ENCODE measurements at places on chromosomes 1 and 21.

DNA sequence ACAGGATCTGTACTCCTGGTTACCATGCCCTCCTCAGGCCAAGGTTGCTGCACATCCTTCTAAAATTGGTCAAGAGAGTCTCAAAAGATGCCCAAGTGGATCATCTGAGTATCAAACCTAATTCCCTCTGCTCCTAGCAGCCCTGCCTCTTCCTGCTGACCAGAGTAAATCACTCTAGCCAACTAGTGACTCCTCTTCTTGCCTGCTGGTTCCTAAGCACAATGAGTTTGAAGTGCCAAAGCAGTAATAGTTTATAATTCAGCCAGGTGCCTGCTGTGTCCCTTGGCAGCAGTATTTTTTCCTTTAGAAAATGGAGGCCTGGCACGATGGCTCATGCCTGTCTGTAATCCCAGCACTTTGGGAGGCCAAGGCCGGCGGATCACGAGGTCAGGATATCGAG lies 137.9 kb upstream of the CAMK1G start:
- peaks cover 8% of the 10 kb centered on the region for H3K27me3 ChIP-seq
- DNase-seq, result no peak
- H3K4me3 ChIP-seq, result no peak overlapping the region
- no peak overlapping the region for H3K27ac ChIP-seq
- H3K4me1 ChIP-seq, result no peaks in the 10 kb centered on the region

DNA sequence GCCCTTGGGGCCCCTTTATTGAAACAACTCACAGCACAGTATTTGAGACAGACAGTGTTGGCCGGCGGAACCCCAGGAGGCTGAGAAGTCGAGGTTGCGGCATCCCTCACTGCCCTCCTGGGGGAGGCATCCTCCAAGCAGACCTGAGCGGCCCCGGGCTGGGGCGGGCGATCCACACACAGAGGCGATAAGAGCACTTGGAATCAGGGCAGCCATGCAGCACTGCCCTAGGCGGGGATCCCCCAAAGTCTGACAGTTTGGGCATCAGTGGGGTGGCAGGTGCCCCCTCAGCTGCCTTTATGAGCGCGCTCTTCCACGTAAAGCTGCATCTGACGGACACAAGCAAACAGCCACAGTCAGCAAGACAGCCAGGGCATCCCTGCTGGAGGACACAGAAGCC lies 6.5 kb downstream of the MAD2L2 start:
- H3K36me3 ChIP-seq, result peaks cover 19% of the 10 kb centered on the region
- H3K27ac ChIP-seq, result no peak overlapping the region
- no peak overlapping the region for H3K4me3 ChIP-seq
- H3K4me1 ChIP-seq, result peaks cover 2% of the 10 kb centered on the region
- no peak for DNase-seq
- H3K27me3 ChIP-seq, result no peaks in the 10 kb centered on the region

DNA sequence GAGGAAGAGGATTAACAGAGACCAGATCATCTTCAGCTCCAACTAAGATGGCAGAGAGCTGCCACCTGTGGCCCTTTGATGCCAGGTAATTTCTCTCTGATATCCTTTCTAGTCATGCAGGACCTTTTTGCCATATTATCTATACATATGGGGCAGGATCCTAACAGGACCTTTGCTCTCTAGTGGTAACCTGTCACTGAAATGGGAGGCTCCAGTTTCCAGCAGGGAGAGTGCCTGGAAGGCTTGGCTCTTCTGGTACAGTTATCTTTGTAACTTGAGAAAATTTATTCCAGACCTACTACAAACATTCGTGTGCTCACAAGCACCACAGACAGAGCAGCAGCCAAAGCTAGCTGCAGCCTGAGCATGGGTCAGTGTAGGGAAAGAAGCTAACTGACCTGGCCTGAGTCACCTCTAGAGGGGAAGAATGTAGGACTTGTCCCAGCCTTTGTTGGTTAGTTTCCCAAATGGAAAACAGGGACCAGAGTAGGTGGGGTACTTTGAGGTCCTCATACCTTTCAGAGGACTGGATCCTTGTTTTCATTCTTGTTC lies 86.5 kb upstream of the MACF1 start:
- no peak for DNase-seq
- no peak overlapping the region for H3K4me3 ChIP-seq
- no peaks in the 10 kb centered on the region for H3K36me3 ChIP-seq
- H3K27me3 ChIP-seq, result no peaks in the 10 kb centered on the region

GRCh38 chr1:68197461-68197860 lies 34.9 kb downstream of the WLS start:
- no peak overlapping the region for H3K4me3 ChIP-seq
- no peak overlapping the region for H3K27ac ChIP-seq
- H3K36me3 ChIP-seq, result no peaks in the 10 kb centered on the region
- no peaks in the 10 kb centered on the region for H3K4me1 ChIP-seq
- H3K27me3 ChIP-seq, result no peaks in the 10 kb centered on the region

DNA sequence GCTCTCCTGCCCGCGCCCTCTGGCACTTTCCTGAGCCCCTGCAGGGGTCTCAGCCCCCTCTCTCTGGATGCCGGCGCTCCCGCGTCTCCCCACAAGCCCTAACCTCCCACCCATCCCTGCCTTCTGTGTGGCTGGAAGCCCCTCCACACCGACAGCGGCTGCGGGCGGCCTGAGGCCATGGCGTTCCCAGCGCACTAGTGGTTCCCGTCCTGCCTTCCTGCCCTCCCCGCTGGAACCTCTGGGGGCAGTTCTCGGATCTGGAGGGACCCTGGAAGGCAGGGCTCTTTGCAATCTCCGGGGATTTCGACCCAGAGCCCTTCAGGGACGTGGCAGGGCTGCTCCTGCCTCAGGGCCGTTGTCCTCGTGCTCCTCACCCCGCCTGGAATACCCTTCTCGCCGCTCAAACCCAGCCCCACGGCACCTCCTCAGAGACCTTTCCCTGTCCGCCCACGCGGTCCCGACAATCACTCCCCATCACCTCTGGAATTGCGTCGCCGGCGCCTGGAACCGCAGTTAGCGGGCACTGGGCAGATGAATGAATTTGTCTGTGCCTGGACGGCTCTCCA lies 493 bp upstream of the ESPN start:
- peaks cover 1% of the 10 kb centered on the region for H3K36me3 ChIP-seq
- peaks cover 7% of the 10 kb centered on the region for H3K4me1 ChIP-seq
- peaks cover 76% of the 10 kb centered on the region for H3K27me3 ChIP-seq
- no peak for DNase-seq
- no peak overlapping the region for H3K27ac ChIP-seq

- H3K4me3 ChIP-seq, result no peak overlapping the region
- no peak for DNase-seq
- no peaks in the 10 kb centered on the region for H3K36me3 ChIP-seq
- no peaks in the 10 kb centered on the region for H3K4me1 ChIP-seq
- no peak overlapping the region for H3K27ac ChIP-seq
Observed at GRCh38 chr21:29501451-29501850, 202.7 kb downstream of the BACH1 start.

- H3K36me3 ChIP-seq, result no peaks in the 10 kb centered on the region
- H3K27me3 ChIP-seq, result no peaks in the 10 kb centered on the region
Observed at GRCh38 chr1:79903321-79903720, 896.8 kb upstream of the ADGRL4 start.

DNA sequence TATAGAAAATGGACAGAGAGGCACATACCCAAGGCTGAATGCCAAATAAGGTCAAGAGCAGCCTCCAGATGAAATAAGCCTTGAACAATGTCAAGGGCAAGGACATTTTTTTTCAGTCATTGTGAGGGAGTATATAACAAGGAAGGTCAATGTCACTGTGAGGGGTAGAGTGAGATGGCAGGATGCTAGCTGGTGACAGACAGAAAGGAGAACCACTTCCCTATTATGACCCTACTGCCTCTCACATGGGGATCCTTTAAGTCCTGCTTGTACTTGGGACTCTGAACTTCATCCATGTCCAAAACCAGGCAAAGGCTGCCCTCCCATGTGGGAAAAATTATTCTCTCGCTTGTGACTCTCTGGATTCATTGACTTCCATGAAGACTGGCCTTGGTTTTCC lies 119.5 kb upstream of the COA6 start:
- no peak for DNase-seq
- H3K4me1 ChIP-seq, result no peaks in the 10 kb centered on the region
- H3K27ac ChIP-seq, result no peak overlapping the region
- H3K27me3 ChIP-seq, result peaks cover 47% of the 10 kb centered on the region
- H3K36me3 ChIP-seq, result no peaks in the 10 kb centered on the region

GRCh38 chr1:186512698-186513457 lies 52.0 kb upstream of the PDC start:
- DNase-seq, result no peak
- no peaks in the 10 kb centered on the region for H3K4me1 ChIP-seq
- H3K27ac ChIP-seq, result no peak overlapping the region
- no peak overlapping the region for H3K4me3 ChIP-seq
- no peaks in the 10 kb centered on the region for H3K36me3 ChIP-seq

GRCh38 chr1:196178083-196178635 lies 430.1 kb downstream of the KCNT2 start:
- no peaks in the 10 kb centered on the region for H3K4me1 ChIP-seq
- H3K27ac ChIP-seq, result no peak overlapping the region
- H3K36me3 ChIP-seq, result peaks cover 2% of the 10 kb centered on the region
- no peak overlapping the region for H3K4me3 ChIP-seq
- no peaks in the 10 kb centered on the region for H3K27me3 ChIP-seq
- DNase-seq, result no peak

GRCh38 chr1:107250169-107250568 lies 109.3 kb downstream of the NTNG1 start:
- no peaks in the 10 kb centered on the region for H3K4me1 ChIP-seq
- DNase-seq, result no peak
- H3K36me3 ChIP-seq, result no peaks in the 10 kb centered on the region
- no peak overlapping the region for H3K4me3 ChIP-seq
- no peak overlapping the region for H3K27ac ChIP-seq

DNA sequence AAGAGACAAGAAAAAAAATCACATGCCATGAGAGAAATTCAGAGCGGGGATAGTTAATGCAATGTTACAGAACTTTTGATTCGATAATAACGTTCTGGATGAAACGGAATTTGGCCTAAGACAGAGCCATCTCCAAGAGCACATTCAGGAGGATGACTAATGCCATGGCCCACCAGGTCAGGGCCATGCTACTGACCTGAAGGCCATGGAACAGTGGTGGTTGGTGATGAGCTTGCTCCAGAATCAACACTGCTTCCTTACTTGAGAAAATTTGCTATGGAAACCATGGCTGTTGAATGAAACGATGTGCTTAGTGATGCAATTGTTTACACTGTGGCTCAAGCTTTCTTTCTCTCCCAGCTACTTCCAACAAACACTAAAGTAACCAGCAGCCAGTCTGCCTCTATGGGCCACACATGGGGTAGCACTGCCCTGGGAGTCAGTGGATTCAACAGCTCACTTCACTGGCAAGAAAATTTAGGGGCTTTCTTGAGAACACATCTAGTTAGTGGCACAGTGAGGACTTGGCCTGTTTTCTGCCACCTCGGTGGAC lies 299.1 kb downstream of the PCP4 start:
- no peak overlapping the region for H3K27ac ChIP-seq
- H3K27me3 ChIP-seq, result no peaks in the 10 kb centered on the region
- H3K4me1 ChIP-seq, result no peaks in the 10 kb centered on the region
- H3K36me3 ChIP-seq, result no peaks in the 10 kb centered on the region
- no peak for DNase-seq

DNA sequence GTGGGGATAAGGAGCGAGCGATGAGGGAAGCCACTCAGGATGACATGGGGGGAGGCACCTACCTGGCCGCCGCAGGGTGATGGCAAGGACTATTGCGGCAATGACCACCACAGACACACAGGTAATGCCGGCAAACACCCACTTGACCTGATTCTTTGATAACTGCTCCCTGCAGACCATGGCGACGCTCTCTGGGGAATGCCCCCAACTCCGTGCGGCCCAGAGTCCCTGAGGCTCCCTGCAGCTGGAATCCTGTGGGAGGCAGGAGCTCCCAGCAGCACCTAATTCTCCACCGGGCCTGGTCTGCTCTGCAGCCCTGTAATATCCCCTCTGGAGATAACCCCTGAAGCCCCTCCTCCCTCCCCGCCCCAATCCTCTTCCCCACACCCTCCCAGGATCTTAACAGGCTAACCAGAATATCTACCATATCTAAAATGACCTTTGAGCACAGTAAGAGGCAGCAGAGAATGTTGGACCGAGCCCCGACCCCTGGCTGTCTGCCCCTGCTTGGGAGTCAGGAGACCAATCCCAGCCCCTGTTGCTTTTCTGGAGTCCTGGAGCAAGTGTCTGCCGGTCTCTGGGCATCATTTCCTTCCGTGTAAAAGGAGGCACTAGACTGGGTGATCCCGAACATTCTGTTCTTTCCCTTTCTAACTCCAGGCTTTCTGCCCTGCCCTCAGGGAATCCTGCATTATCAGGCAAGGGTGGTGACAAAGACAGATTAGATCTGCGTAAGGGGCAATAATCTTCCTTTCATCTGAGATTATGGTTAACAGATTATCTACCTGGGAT lies at the start of gene FAM151A:
Gene FAM151A (minus strand): TSS at position 310 of the 792 bp plus-strand sequence. CDS start 130 bp downstream, at position 180.
- H3K36me3 ChIP-seq, result peaks cover 2% of the 10 kb centered on the region
- no peaks in the 10 kb centered on the region for H3K4me1 ChIP-seq
- DNase-seq, result no peak
- H3K27ac ChIP-seq, result no peak within 1 kb of the TSS
- H3K27me3 ChIP-seq, result peaks cover 53% of the 10 kb centered on the region

GRCh38 chr1:201316556-201316955 lies 33.2 kb downstream of the PKP1 start:
- no peak for DNase-seq
- H3K36me3 ChIP-seq, result no peaks in the 10 kb centered on the region
- peaks cover 34% of the 10 kb centered on the region for H3K27me3 ChIP-seq
- H3K4me3 ChIP-seq, result no peak overlapping the region

GRCh38 chr1:160031365-160032164 lies at the start of gene PIGM:
Gene PIGM, minus strand, starts transcription at chr1:160031990. Its CDS starts 251 bp downstream, at chr1:160031739.
- H3K36me3 ChIP-seq, result peaks cover 5% of the 10 kb centered on the region
- peak; percentile 74 for DNase-seq
- peaks cover 30% of the 10 kb centered on the region for H3K4me1 ChIP-seq
- H3K27ac ChIP-seq, result peak within 1 kb of the TSS; percentile 95
